ENCODE measurements at places on chromosomes 2 and 18. TPM values are rescaled to one million over a fixed set of nuclear protein-coding genes. Genes with fewer than 3 reads are reported as not detected.

SIX3 gene
- total RNA-seq = not detected

DNA sequence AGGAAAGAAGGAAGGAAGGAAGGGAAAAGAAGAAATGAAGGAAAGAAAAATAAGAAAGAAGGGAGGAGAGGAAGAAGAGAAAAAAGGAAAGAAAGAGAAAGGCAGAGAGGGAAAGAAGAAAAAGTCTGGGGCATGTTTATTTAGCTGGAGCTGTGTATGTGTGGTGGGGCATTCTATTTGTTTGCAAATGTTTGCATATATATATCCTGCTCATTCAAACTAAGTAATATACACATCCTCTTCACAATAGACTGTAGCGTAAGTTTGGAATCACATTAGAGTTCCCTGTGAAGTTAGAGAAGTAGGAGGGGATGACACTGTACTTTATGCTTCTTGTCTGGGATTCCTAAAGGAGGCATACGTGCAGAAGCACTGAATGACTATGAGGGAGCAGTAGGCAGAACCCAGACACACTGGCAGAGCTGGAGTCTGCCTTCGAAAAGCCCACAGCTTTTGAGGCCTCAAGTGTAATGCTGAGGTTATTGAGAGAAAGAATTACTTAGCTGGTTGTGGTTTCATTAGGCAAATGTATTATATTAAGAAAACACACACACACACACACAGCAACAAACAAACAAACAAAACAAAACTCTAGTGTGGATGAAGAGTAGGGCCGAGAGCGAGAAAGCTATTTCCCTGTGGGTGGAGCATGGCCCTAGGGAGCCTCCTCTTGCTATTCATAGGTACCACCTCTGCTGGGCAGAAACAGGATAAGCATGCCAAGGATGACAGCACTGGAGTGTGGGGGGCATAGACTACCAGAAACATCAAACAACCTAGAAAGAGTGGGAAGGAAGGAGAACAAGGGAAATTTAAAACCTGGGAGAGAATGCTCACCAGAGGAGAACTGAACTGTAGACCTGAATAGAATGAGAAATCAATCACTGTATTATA lies 905.1 kb upstream of the NXPH2 start:
- DNase-seq = no peak

CRYGD gene
- total RNA-seq = not detected

DNA sequence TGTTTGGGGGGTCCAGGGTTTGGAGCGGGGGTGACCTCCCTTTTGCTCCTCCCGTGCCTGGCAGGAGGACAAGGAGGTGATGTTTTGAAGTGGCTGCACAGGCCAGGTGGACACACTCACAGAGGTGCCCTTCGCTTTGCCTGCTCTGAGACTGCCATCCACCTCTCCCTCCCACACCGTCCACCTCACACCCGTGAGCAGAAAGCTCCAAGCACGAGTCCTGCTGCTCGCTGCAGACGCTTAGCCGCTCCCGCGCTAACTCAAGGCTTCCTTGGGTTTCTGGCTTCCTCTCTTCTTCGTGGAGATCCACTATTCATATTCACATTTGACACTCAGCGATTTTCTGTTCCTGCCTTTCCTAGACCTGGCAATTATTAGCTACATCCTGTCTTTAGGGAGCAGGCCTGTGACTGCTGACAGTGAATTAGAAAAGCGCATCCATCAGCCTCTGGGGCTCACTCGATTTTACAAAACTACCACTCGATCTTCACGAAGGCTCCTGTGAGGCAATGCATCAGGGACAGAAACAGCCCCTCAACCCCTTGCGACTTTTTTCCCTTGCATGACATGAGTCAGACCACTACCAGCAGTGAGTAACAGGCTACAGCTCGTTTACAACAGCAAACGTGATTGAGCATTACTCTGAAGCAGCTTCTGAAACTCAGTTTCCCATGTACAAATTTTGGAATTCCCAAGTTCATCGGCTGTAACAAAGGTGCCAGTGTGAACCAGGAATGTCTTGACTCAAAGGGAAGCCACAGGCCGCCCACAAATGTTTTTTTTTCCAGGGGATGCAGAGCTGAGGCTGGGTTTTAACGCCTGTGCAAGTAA lies 238.7 kb upstream of the SOX11 start:
- DNase-seq = no peak

- DNase-seq = no peak
Measured at GRCh38 chr2:101130081-101130480, 21.1 kb downstream of the TBC1D8 start.

- DNase-seq = no peak
Measured at GRCh38 chr2:220569112-220569897, 941.9 kb downstream of the SLC4A3 start.

ITPRID2 gene
- 175 TPM for total RNA-seq

DNA sequence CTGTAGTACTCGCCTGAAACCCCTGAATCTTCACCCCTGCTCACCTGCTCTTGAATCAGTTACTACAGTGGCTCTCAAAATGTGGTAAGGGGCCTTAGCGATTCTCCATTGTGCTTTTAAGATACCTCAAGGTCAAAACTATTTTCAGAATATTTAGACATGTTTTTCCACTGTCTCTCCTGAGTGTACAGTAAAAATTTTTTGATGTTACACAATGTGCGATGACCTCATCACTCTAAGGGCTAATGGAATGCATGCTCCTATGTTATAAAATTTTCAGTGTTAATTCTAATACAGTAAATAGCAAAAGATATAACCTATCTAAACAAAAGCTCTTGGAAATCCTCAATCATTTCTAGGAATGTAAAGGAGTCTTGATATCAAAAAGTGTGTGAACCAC lies 336.9 kb upstream of the PKDCC start:
- no peak for DNase-seq

- no peak for DNase-seq
Measured at GRCh38 chr2:178258916-178259315, 64.6 kb downstream of the OSBPL6 start.
